ENCODE measurements at places on chromosomes 12 and 14. TPM values are rescaled to one million over a fixed set of nuclear protein-coding genes. Genes with fewer than 3 reads are reported as not detected.

- peak overlapping the region; percentile 62 for H3K4me3 ChIP-seq
- H3K4me1 ChIP-seq = peaks cover 6% of the 10 kb centered on the region
- H3K36me3 ChIP-seq = no peaks in the 10 kb centered on the region
- peak overlapping the region; percentile 96 for H3K27ac ChIP-seq
These were observed 1.1 kb downstream of the KLHL28 start for GRCh38 chr14:44960646-44961045.

- no peaks in the 10 kb centered on the region for H3K27me3 ChIP-seq
- H3K36me3 ChIP-seq = no peaks in the 10 kb centered on the region
- no peak overlapping the region for H3K4me3 ChIP-seq
- peak; percentile 85 for DNase-seq
- no peak overlapping the region for H3K27ac ChIP-seq
- H3K4me1 ChIP-seq = peaks cover 16% of the 10 kb centered on the region
These were observed 165.5 kb upstream of the DYRK2 start for GRCh38 chr12:67482751-67483661.

- peak; percentile 95 for DNase-seq
- H3K4me1 ChIP-seq = peaks cover 9% of the 10 kb centered on the region
- peaks cover 25% of the 10 kb centered on the region for H3K36me3 ChIP-seq
- H3K27ac ChIP-seq = peak overlapping the region; percentile 84
- no peaks in the 10 kb centered on the region for H3K27me3 ChIP-seq
- H3K4me3 ChIP-seq = no peak overlapping the region
These were observed 41.7 kb downstream of the TTLL5 start for GRCh38 chr14:75702616-75703261.

- peaks cover 3% of the 10 kb centered on the region for H3K27me3 ChIP-seq
- H3K36me3 ChIP-seq = no peaks in the 10 kb centered on the region
- H3K4me1 ChIP-seq = no peaks in the 10 kb centered on the region
- no peak overlapping the region for H3K4me3 ChIP-seq
- H3K27ac ChIP-seq = no peak overlapping the region
These were observed 58.1 kb downstream of the KCTD10 start for GRCh38 chr12:109418848-109419480.

GRCh38 chr12:3950714-3951320, 77.6 kb upstream of the PARP11 start:
- no peaks in the 10 kb centered on the region for H3K27me3 ChIP-seq
- no peak for DNase-seq
- H3K4me1 ChIP-seq = peaks cover 3% of the 10 kb centered on the region
- H3K4me3 ChIP-seq = no peak overlapping the region

DNA sequence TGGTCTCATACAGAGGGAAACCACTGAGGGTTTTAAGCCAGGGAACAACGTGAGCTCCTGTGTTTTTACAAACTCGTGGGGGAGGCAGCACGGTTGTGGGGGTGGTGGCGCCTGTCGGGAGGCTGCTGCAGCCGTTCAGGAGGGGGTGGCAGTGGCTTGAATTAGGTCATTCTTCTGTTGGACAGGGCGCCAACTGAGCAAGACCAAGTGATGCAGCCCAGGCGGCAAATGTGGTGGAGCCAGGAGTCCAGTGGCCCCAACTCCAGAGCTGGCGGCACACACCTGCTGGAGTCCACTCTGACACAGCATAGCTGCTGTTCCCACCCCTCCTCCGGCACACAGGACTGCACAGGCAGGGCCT, 27.8 kb downstream of the FBRSL1 start:
- DNase-seq = no peak
- peaks cover 27% of the 10 kb centered on the region for H3K4me1 ChIP-seq
- H3K27me3 ChIP-seq = no peaks in the 10 kb centered on the region
- peaks cover 17% of the 10 kb centered on the region for H3K36me3 ChIP-seq
- no peak overlapping the region for H3K4me3 ChIP-seq

DNA sequence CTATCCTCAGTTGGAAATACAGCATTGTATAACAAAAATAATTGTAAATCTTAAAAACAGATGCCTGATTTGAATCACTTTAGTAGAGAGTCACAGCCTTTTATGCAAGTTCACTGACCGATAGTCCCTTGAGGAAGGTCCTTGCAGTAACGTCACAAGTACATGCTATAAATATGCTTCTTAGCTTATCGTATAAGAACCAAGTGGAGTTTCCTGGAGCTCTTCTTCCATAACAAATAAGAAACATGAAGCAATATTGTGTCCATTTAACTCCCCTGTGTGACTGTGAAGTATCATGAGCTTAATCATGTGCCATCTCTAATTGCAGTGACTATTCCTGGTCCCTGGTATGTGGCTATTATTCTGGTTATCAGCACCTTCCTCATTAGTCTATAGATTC, 107.9 kb downstream of the SLC38A4 start:
- no peaks in the 10 kb centered on the region for H3K36me3 ChIP-seq
- no peaks in the 10 kb centered on the region for H3K27me3 ChIP-seq
- no peak overlapping the region for H3K4me3 ChIP-seq
- H3K4me1 ChIP-seq = peaks cover 7% of the 10 kb centered on the region

FOXN4 gene
- 0.04 TPM for total RNA-seq

ARPC3 gene
- 132 TPM for total RNA-seq

WSCD2 gene
- total RNA-seq = 3.7 TPM

SMIM41 gene
- total RNA-seq = 0.13 TPM

RASSF9 gene
- total RNA-seq = 2.3 TPM

EIF2B2 gene
- 45.2 TPM for total RNA-seq

PRIMA1 gene
- total RNA-seq = 0.75 TPM

IFI27L2 gene
- 21.9 TPM for total RNA-seq

Measured in muscle of leg (tissue), 16 donors.